Activated CD8-positive, alpha-beta T cell treated with anti-CD3 and anti-CD28 coated beads for 36 hours (primary cell): ENCODE measurements at places on chromosomes 7 and 10. TPM values are rescaled to one million over a fixed set of nuclear protein-coding genes. Genes with fewer than 3 reads are reported as not detected.
A peak's percentile ranks its signal among the peaks of the same experiment; 100 is the strongest.

The XRCC2 gene
- 16.6 TPM for total RNA-seq

The EXOSC1 gene
- total RNA-seq = 43.3 TPM

The HTR5A gene
- total RNA-seq = not detected

The HOGA1 gene
- not detected for total RNA-seq

The CHST3 gene
- 0.36 TPM for total RNA-seq

The NKX1-2 gene
- not detected for total RNA-seq

DNA sequence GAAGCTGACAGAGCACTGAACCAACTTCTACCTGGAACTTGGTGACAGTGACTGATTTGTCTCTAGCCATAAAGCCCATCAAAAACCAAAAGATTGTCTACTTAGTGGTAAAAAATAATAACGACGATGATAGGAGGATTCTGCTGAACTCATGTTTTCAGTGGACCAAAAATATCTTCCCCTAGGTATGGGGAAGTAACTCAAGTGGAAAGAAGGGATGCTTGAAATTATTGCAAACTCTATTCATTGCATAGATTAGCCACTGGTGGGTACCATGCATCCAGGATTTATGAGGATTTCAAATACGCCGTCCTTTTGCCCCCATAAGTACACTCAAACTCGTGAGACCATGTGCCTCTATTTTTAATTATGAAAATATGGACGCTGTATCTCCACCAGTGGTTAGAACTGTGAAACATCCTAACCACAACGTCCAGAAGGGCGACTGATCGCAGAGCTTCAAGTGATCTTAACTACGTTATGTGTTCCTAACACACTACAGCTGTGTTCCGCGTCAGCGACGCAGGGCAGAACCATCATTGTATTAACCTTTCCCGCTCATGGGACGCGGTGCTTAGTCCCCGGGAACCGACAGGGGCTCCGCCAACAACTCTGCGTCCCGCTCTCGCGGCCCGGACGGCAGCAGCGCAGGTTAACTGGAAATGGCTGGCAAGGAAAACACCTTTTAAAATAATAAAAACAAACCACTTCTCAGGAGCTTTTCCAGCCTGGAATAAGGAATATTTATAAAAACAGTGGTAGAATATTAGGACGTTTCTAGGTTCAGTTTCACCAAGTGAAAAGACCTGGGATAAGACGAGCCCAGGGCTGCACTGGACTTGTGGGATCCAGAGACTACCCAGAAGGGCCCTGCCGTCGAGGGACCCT, 776 bp downstream of the PEX1 start:
- H3K36me3 ChIP-seq = peaks cover 14% of the 10 kb centered on the region
- peak overlapping the region; percentile 93 for H3K27ac ChIP-seq
- peak overlapping the region; percentile 84 for H3K4me3 ChIP-seq
- DNase-seq = peak; percentile 78
- no peaks in the 10 kb centered on the region for H3K27me3 ChIP-seq
- H3K4me1 ChIP-seq = peaks cover 25% of the 10 kb centered on the region

- H3K4me1 ChIP-seq = no peaks in the 10 kb centered on the region
- H3K36me3 ChIP-seq = peaks cover 42% of the 10 kb centered on the region
- no peak for DNase-seq
- no peak overlapping the region for H3K4me3 ChIP-seq
- H3K27ac ChIP-seq = peak overlapping the region; percentile 22
- no peaks in the 10 kb centered on the region for H3K27me3 ChIP-seq
Measured at GRCh38 chr7:105487579-105488571, 34.2 kb downstream of the PUS7 start.

DNA sequence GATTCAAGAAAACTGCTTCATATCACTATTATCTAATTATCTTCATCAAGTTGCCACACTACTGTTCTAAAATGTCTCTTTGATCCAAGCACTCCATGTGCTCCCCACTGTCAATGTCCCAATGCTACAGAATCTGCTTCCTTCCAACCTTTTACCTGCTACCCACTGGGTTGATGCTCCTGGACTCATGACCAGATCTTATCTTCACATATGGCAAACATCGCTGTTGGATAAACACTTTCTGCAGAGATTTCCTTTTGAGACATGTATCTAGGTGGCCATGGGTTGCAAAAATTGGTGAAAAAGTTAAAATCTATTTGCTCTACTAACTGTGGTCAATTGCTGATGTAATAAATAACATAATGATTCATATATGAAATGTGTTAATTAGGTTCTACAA, 24.5 kb upstream of the SEMA3C start:
- H3K27ac ChIP-seq = no peak overlapping the region
- DNase-seq = no peak
- H3K27me3 ChIP-seq = no peaks in the 10 kb centered on the region

GRCh38 chr7:40520986-40521738, 386.4 kb downstream of the SUGCT start:
- H3K27me3 ChIP-seq = no peaks in the 10 kb centered on the region
- H3K27ac ChIP-seq = no peak overlapping the region
- no peaks in the 10 kb centered on the region for H3K36me3 ChIP-seq
- H3K4me1 ChIP-seq = no peaks in the 10 kb centered on the region
- DNase-seq = no peak
- no peak overlapping the region for H3K4me3 ChIP-seq

GRCh38 chr7:136923111-136923667, 54.7 kb downstream of the CHRM2 start:
- no peak overlapping the region for H3K27ac ChIP-seq
- H3K4me1 ChIP-seq = no peaks in the 10 kb centered on the region
- H3K27me3 ChIP-seq = no peaks in the 10 kb centered on the region
- H3K36me3 ChIP-seq = no peaks in the 10 kb centered on the region
- no peak overlapping the region for H3K4me3 ChIP-seq

- H3K36me3 ChIP-seq = peaks cover 53% of the 10 kb centered on the region
- H3K4me1 ChIP-seq = peaks cover 6% of the 10 kb centered on the region
- no peak for DNase-seq
- no peaks in the 10 kb centered on the region for H3K27me3 ChIP-seq
Measured at GRCh38 chr7:66142334-66142733, 27.7 kb downstream of the CRCP start.

DNA sequence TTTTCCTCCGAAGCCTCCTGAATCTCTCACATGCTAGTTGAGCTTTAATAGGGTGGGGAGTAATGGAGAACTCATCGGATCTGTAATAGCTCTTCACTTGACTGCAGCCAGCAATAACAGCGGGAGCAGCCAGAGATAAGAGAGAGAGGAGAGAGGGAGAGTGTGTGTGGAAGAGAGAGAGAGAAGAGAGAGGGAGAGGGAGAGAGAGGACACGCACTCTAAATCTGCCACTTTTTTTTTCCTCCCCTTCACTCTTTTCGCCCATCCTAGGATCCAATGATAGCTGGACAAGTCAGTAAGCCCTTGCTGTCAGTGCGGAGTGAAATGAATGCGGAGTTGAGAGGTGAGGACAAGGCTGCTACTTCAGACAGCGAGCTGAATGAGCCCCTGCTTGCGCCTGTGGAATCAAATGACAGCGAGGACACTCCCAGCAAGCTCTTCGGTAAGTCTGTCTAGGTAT, 107.9 kb downstream of the POU6F2 start:
- H3K4me3 ChIP-seq = no peak overlapping the region
- H3K27me3 ChIP-seq = peaks cover 20% of the 10 kb centered on the region
- H3K4me1 ChIP-seq = no peaks in the 10 kb centered on the region
- no peak overlapping the region for H3K27ac ChIP-seq
- DNase-seq = no peak
- H3K36me3 ChIP-seq = no peaks in the 10 kb centered on the region

- peak overlapping the region; percentile 54 for H3K4me3 ChIP-seq
- peaks cover 7% of the 10 kb centered on the region for H3K36me3 ChIP-seq
- peak overlapping the region; percentile 80 for H3K27ac ChIP-seq
- H3K4me1 ChIP-seq = peaks cover 31% of the 10 kb centered on the region
Measured at GRCh38 chr7:106657085-106657991, 3.6 kb downstream of the CCDC71L start.

- H3K4me1 ChIP-seq = no peaks in the 10 kb centered on the region
- no peaks in the 10 kb centered on the region for H3K36me3 ChIP-seq
- DNase-seq = no peak
- no peak overlapping the region for H3K4me3 ChIP-seq
- H3K27me3 ChIP-seq = no peaks in the 10 kb centered on the region
Measured at GRCh38 chr10:131146790-131147189, 164.7 kb downstream of the TCERG1L start.

DNA sequence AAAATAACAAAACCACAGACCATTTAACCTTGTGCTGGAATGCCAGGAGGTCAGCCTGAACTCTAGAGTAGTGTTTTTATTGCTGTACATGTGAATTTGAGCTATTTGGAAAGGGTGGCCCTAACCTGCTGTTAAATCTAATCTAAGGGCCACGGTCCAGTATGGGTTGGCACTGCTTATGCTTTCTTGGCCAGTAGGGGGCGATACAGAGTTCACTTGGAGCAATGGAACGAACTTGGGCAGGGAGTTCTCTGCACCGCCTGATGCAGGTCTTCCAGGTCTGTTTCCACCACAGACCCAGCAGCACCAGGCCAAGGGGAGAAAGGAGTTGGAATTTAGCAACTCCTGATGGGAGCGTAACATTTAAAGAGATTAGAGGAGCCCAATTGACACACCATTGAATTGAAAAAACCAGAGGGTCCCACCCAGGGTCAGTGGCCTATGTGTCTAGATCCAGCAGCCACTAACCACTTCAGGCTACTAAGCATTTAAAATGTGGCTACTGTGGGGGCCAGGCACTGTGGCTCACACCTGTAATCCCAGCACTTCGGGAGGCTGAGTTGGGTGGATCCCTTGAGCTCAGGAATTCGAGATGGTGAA, 75.7 kb upstream of the EFCAB10 start:
- no peak overlapping the region for H3K4me3 ChIP-seq
- no peaks in the 10 kb centered on the region for H3K4me1 ChIP-seq
- no peaks in the 10 kb centered on the region for H3K27me3 ChIP-seq
- peak; percentile 81 for DNase-seq

- H3K4me3 ChIP-seq = no peak overlapping the region
- H3K4me1 ChIP-seq = no peaks in the 10 kb centered on the region
- no peaks in the 10 kb centered on the region for H3K36me3 ChIP-seq
Measured at GRCh38 chr7:317643-318405, 27.9 kb downstream of the FOXL3 start.

- no peaks in the 10 kb centered on the region for H3K27me3 ChIP-seq
- H3K36me3 ChIP-seq = no peaks in the 10 kb centered on the region
- H3K4me3 ChIP-seq = no peak overlapping the region
- DNase-seq = no peak
- no peak overlapping the region for H3K27ac ChIP-seq
Measured at GRCh38 chr7:28083998-28084985, 96.3 kb downstream of the JAZF1 start.

DNA sequence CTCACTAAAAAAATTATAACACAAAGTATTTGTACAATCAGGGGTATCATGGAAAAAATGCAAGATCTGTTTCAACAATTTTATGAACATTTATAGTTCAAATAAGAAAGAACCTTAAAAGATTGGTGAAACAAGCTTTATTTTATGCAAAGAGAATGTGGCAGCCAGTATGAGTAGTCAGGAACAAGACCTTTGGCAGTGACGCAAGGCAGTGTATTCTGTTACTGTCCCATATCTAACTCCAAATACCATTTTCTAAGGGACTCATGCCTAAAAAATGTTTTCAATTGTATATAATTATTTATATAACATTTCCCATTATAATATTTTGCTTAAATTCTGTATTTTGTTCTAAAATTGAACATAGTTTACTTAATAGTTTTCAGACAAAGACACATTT, 19.1 kb upstream of the FAM53B start:
- H3K36me3 ChIP-seq = peaks cover 23% of the 10 kb centered on the region
- no peak for DNase-seq
- H3K4me1 ChIP-seq = no peaks in the 10 kb centered on the region
- H3K27ac ChIP-seq = no peak overlapping the region
- H3K27me3 ChIP-seq = no peaks in the 10 kb centered on the region

DNA sequence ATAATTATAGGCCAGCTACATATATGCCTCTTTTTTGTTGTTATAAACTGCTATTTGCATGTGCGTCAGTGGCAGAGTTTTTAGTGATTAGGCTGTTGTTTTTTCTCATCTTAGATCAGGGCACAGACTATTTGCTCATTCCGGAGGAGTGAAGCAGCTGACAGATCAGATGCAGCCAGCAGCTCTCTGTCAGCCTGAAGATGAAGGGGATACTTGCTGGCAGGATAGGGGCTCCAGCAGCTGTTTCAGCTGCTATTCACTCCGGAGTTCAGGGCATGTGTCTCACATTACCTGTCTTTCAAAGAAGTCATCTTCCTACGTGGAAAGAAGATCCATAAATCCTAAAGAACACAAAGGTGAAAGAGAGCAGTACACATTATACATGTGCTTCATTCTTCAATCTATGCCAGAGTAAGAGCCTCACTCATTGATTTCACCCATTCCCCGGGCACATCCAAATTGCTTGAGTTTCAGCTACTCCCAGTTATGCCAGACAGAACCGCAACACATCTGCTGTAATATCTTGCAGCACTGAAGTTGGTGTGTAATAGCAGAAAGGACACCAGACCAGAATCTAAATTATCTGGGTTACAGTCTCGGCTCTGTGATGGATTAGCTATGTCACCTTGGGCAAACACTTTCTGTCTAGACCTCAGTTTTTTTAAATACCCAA, 182.8 kb upstream of the CHRM2 start:
- H3K4me3 ChIP-seq = no peak overlapping the region
- H3K4me1 ChIP-seq = no peaks in the 10 kb centered on the region
- no peaks in the 10 kb centered on the region for H3K27me3 ChIP-seq
- H3K27ac ChIP-seq = no peak overlapping the region
- H3K36me3 ChIP-seq = no peaks in the 10 kb centered on the region

DNA sequence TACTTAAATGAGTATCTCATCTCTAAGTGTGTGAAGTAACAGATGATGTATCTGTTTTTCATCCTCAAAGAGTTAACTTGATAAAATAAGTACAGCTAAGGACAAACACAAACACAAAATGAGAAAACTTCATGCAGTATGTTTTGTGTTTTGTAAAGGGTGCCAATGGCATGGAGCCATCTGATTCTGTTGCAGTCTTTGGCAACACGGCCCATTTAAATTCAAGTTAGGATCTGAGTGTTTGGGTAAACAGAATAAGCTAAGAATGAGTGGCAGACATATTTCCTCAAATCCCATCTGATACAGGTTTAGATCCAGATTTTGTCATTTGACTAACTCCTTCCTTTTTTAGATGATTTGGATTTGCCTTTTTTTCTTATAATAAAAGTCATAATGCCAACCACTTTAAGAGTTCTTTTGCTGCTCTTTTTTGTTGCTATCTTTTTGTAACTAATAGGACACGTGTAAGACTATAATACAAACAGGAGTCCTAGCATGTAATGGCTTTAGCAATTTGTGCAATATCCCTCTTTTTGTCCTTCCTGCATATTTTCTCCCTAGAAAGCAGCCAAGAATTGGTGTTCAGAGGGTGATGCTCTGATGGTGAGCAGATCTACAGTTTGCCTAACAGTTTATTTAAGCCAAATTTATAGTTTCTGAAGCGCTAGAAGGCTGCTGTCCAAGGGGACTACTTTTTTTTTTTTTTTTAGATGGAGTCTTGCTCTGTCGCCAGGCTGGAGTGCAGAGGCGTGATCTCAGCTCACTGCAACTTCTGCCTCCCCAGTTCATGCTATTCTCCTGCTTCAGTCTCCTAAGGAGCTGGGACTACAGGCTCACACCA, 18.9 kb upstream of the ACTA2 start:
- H3K27ac ChIP-seq = no peak overlapping the region
- no peak overlapping the region for H3K4me3 ChIP-seq
